Calu3 (cell line): ENCODE measurements at places on chromosomes 16 and 17. TPM values are rescaled to one million over a fixed set of nuclear protein-coding genes. Genes with fewer than 3 reads are reported as not detected.
A peak's percentile ranks its signal among the peaks of the same experiment; 100 is the strongest.

TEX14 gene
- total RNA-seq: 0.07 TPM in 2 replicates

CCL5 gene
- 7.0 and 28.7 TPM in 2 replicates for total RNA-seq

DNA sequence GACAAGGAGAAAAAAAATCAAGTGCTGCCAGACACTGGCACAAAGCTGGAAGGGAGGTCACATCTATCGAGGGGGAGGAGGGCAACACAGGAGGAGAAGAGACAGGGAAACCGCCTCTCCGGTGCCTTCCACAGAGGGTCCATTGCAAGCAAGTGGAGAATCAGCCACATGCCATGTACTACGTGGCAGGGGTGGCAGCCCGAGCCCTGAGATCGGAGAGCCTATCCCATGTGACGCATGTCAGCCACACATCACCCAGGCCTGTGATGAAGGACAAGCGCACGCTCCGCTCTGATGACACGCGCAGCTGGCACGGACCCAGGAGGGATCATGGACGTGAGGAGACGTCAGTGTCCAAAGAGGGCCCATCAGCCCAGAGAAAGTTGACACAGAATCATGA is 30.1 kb downstream of the ADCY9 start:
- H3K4me1 ChIP-seq: peaks cover 23% of the 10 kb centered on the region
- H3K36me3 ChIP-seq: no peaks in the 10 kb centered on the region
- H3K27me3 ChIP-seq: no peaks in the 10 kb centered on the region
- no peak overlapping the region for H3K27ac ChIP-seq

- H3K4me3 ChIP-seq: no peak overlapping the region
- H3K27ac ChIP-seq: no peak overlapping the region
- no peak for DNase-seq
Measured at GRCh38 chr16:4133897-4134372, 17.7 kb upstream of the ADCY9 start.

DNA sequence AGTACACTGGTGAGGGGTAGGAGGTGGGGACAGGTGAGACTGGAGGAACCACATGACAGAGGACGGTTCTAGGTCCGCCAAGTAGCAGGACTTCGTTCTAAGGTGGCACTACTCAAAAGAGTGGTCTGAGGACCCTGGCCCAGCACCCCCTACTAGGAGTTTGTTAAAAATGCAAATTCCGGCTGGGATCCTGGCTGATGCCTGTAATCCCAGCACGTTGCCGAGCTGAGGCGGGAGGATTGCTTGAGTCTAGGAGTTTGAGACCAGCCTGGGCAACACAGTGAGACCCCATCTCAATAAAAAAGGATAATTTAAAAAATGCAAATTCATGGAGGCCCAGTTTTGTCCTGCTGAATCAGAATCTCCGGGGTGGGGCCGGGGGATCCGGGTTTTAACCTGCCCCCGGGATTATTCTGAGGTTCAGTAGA is 59.1 kb downstream of the WSB1 start:
- H3K27me3 ChIP-seq: no peaks in the 10 kb centered on the region
- no peak for DNase-seq
- H3K36me3 ChIP-seq: peaks cover 30% of the 10 kb centered on the region
- peaks cover 16% of the 10 kb centered on the region for H3K4me1 ChIP-seq

DNA sequence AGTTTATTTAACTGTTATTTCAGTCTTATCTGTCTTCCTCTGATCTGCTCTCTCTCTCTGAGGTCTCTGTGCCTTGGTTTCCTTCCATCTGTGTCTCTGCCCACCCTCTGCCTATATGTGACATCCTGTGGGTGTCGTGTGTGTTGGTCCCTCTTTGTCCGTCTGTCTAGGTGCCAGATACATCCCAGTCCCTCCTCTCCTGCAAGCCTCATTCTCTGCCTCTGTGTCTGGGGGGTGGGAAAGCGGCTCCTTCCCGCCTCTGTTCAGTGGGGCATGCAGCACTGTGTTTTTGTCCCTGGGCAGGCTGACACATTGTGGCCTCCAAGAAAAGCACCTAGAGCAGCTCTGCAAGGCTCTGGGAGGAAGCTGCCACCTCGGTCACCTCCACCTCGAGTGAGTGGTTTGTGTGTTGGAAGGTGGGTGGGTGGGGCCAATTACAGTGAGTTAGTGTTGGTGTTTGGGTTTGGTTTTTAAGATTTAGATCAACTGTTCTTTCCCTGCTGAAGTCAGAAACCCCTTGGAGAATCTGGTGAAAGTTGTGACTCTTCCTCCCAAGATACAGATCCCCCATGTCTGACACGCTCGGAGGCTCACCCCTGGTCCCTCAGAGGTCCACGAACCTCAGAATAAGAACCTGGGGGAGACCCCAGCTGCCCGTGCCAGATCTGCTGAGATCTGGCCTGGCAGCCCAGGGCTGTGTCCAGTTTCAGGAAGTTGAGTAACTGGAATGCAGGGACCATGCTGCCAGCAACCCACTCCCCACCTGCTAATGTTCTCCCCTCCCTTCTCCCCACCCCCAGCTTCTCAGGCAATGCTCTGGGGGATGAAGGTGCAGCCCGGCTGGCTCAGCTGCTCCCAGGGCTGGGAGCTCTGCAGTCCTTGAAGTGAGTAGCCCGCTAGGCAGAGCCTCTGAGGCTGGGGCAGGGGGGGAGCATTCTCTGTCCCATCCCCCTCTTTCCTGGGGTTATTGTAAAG is 50.9 kb upstream of the CPNE2 start:
- no peaks in the 10 kb centered on the region for H3K36me3 ChIP-seq
- no peaks in the 10 kb centered on the region for H3K4me1 ChIP-seq
- DNase-seq: no peak
- H3K27me3 ChIP-seq: no peaks in the 10 kb centered on the region

DNA sequence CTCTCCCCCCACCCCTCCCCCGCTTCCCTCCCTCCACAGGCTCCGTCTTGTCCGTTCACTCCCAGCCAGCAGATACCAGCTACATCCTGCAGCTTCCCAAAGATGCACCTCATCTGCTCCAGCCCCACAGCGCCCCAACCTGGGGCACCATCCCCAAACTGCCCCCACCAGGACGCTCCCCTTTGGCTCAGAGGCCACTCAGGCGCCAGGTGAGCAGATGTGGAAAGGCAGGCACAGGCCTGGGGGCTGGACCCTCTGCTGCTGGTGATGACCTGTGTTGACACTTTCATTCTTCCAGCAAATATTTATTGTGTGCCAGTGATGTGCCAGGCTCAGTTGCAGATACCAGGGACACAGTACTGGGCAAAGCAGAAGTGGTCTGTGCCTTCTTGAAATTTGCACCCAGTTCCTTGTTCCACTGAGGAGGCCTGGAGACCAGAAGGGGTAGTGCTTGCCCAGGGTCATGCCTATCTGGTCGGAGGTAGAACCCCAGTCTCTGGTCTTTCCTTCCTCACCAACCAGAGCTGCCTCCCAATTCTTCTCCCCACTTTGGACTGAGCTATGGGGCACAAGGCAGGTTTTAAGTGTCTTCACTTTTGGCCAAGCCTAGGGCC is 10.3 kb upstream of the ABCC3 start:
- H3K4me3 ChIP-seq: no peak overlapping the region
- peaks cover 29% of the 10 kb centered on the region for H3K27me3 ChIP-seq
- H3K27ac ChIP-seq: no peak overlapping the region
- H3K4me1 ChIP-seq: peaks cover 22% of the 10 kb centered on the region
- peaks cover 6% of the 10 kb centered on the region for H3K36me3 ChIP-seq

GRCh38 chr16:82963653-82964052 is 336.9 kb downstream of the CDH13 start:
- no peak overlapping the region for H3K4me3 ChIP-seq
- no peak for DNase-seq
- no peaks in the 10 kb centered on the region for H3K4me1 ChIP-seq
- H3K27me3 ChIP-seq: no peaks in the 10 kb centered on the region
- H3K27ac ChIP-seq: no peak overlapping the region

DNA sequence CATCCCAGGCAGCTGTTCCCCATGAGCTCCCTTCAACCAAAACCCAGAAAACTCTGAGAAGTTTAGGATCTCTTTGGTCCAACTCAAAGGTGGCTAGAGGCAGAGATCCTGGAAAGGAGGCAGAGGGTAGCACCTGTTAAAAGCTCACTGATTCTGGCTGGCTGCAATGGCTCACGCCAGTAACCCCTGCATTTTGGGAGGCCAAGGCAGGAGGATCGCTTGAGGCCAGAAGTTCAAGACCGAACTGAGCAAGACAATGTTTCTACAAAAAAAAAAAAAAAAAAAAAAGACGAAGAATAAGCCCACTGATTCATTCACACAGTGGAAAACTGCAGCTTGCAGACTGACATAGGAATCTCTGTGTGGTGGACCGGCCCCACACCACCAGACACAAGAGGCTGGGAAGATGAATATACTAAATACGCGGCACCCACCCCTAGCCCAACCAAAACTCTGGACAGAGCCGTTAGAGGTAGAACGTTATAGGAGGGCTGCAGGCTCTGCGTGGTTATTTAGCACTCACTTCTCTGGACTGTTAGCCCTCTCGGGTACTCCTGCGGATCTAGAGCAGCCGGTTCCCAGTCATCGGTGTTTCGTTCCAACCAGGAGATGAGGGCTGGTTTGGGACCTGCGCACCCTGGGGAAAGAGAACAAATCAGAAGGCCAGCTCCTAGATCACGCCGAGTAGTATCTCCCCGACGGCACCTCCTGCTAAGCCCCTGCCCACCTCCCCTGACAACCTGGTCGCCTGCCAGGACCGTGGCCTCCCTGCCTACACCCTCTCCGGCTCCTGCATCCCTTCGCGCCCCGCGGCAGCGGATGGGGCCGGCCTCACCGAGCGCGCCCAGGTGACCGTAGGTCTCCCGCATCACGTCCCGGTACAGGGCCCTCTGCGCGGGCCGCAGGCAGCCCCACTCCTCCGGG is 925 bp downstream of the ZNF689 start:
- peak overlapping the region; percentile 75 for H3K4me3 ChIP-seq
- peaks cover 65% of the 10 kb centered on the region for H3K36me3 ChIP-seq
- H3K4me1 ChIP-seq: no peaks in the 10 kb centered on the region
- H3K27me3 ChIP-seq: no peaks in the 10 kb centered on the region
- peak; percentile 59 for DNase-seq

- no peak overlapping the region for H3K4me3 ChIP-seq
- H3K27ac ChIP-seq: no peak overlapping the region
- DNase-seq: no peak
- no peaks in the 10 kb centered on the region for H3K4me1 ChIP-seq
- peaks cover under 1% of the 10 kb centered on the region for H3K27me3 ChIP-seq
Measured at GRCh38 chr16:71201054-71201453, 29.5 kb downstream of the HYDIN start.

GRCh38 chr17:65820811-65821210 is 259.4 kb upstream of the AXIN2 start:
- no peak for DNase-seq
- no peak overlapping the region for H3K4me3 ChIP-seq
- H3K27ac ChIP-seq: no peak overlapping the region
